Transverse colon (tissue), 4 donors: ENCODE measurements at places on chromosomes 3 and 15.

GRCh38 chr3:55826097-55826496 is 339.0 kb upstream of the WNT5A start:
- no peak for DNase-seq

DNA sequence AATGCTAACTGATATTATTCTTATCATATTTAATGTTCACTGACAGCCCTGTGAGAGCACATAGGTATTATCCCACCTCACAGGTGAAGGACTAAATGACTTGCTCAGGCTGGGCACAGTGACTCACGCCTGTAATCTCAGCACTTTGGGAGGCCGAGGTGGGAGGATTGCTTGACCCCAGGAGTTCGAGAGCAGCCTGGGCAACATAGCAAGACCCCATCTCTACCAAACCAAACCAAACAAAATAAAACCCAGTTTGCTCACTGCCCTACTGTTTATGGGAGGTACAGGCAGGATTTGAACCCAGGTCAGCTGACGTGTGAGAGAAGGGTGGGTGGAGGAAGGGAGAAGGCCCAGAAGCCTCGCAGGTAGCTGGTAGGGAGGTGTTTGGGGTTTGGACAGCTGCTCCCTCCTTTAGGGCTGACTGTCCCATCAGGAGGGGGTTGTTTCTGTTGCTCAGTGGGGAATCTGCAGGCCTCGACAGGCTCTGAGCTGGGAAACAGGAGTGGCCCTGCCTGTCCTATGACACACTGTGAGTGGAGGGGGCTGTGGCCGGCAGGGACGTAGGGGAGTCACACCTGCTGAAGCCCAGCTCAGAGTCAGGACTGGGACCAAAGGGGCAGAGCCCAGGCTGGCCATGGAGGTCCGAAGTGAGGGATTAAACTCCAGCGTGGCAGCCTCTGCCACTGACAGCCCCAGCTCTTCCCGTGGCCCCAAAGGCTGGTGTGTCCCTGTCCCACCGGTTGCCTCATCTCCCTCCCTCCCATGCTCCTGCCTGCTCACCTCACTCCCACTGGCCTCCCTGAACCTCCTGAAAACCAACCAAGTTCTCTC is 25.3 kb downstream of the BHLHE40 start:
- no peak for DNase-seq

DNA sequence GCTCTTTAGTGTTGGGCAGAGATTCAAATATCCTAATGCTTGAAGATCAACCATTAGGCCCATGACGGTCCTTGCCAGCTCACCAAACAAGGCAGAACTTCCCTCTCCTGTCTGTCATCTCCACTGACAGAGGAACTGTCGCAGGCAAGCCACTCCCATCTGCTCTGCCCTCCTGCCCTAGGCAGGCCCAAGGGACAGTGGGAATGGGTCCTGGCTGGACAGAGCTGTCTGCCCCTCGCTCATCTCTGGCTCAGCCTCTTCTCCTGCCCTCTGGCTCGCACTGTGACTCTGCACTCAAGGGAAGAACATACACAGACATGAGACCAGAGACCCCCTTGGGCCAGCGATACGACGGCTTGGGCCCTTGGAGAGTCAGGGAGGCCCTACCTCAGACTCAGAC is 7.6 kb upstream of the MUSTN1 start:
- no peak for DNase-seq

- DNase-seq, result no peak
Measured at GRCh38 chr15:99716540-99717095, 16.6 kb downstream of the LYSMD4 start.

DNA sequence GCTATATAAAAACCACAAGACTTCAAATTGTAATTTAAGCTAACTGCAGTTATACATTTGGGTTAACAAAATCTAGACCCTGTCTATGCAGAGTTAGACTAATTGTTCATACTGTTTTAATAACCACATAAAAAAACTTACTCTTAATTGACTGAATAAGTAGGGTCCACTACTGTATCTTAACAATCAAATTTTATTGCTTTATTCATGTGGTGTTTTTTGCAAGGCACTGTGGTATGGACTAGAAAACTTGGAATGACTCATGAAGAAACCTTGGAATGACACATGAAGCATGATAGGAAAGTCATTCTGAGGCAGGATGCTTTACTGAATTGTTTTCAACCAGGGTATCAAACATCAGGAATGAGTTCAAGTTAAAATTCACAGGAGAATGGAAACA is 2.3 kb downstream of the SERP1 start:
- no peak for DNase-seq

- DNase-seq, result peak; percentile 18
Measured at GRCh38 chr15:50828610-50829206, 63.2 kb upstream of the SPPL2A start.

DNA sequence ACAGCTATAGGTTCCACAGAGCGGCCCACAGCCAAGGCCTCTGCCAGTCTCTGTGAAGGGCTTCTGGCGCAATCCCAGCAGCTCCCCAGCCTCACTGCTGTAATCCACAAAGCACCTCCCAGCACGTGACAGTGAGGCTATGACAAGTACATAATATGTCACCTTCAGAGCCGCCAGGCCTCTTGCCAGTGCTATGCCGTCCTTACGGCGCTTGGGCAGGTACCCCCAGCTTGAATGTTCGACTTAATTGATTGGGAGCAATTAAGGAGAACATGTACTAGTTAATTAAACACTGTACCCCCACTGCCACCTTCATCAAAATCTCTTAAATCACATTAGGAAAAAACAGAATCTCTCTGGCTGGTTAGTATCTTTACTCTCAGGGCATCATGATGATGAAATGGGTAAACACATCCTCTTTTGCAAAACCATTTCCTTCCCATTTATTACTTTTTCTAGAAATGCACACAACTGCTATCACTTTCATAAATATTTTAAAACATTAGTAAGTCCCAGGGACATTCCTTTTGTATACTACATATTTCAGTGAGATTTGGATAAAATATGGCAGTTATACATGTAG is 169.9 kb downstream of the XXYLT1 start:
- DNase-seq, result peak; percentile 29

- DNase-seq, result peak; percentile 64
Measured at GRCh38 chr15:75346796-75347221, at the start of gene NEIL1. Gene NEIL1, plus strand, starts transcription at chr15:75347039. Its CDS starts 1,867 bp downstream, at chr15:75348906.

GRCh38 chr15:29821416-29822099 is 710 bp downstream of the TJP1 start:
- peak; percentile 83 for DNase-seq

GRCh38 chr15:100516643-100517512 is 11.9 kb downstream of the CERS3 start:
- no peak for DNase-seq

DNA sequence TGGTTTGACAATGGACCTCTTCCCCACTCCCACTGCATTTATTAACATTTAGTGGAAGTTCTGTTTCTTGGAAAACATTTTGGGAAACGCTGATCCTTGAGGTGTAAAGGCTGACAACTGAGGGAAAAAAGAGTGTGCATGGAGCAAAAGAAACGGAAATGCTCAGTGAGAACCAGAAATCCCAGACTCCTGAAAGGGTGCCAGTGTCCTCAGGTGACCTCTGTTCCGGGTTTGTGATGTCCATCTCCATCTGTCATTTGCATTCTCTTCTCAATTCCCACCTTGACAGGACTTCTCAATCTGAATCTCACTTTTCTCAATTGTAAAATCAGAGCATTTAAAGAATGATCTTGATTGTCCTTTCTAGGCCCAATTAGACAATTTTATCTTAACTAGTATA is 71.1 kb upstream of the FAM3D start:
- DNase-seq, result no peak

DNA sequence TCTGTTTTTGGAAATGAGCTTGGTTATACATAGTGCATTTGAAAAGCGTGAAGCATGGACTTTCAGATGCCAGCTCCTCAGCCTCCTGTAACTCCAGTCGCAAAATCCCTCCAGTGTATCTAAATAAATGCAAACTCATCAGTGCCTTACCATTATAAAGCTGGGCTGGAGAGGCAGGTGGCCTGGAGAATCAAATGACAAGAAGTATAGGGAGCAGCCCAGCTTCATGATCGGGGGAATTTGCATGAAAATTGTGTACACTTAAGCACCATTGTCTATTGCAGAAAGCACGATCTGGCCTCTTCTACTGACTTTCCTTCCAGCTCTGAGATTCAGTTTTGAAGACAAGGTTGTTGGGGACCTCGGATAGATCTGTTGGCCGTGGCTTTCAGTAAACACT is 71.7 kb downstream of the IGF1R start:
- DNase-seq, result no peak

GRCh38 chr3:127015282-127016042 is 32.5 kb downstream of the PLXNA1 start:
- no peak for DNase-seq

DNA sequence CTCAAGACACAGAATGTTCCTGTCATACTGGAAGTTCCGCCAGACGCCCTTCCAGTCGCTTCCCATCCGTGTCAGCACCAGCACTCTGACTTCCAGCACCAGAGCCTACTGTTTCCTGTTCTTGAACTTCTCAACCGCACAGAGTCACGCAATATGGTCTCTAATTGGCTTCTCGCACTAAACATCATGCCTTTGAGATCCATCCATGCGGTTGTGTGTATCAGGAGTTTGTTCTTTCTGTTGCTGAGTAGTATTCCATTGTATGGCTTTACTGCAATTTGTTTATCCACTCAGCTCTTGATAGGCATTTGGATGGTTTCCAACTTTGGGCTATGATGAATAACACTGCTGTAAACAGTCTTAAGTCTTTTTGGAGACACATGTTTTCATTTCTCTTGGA is 112.1 kb downstream of the LRRK1 start:
- peak; percentile 4 for DNase-seq

- DNase-seq, result no peak
Measured at GRCh38 chr15:31337352-31338031, 10.9 kb downstream of the KLF13 start.

DNA sequence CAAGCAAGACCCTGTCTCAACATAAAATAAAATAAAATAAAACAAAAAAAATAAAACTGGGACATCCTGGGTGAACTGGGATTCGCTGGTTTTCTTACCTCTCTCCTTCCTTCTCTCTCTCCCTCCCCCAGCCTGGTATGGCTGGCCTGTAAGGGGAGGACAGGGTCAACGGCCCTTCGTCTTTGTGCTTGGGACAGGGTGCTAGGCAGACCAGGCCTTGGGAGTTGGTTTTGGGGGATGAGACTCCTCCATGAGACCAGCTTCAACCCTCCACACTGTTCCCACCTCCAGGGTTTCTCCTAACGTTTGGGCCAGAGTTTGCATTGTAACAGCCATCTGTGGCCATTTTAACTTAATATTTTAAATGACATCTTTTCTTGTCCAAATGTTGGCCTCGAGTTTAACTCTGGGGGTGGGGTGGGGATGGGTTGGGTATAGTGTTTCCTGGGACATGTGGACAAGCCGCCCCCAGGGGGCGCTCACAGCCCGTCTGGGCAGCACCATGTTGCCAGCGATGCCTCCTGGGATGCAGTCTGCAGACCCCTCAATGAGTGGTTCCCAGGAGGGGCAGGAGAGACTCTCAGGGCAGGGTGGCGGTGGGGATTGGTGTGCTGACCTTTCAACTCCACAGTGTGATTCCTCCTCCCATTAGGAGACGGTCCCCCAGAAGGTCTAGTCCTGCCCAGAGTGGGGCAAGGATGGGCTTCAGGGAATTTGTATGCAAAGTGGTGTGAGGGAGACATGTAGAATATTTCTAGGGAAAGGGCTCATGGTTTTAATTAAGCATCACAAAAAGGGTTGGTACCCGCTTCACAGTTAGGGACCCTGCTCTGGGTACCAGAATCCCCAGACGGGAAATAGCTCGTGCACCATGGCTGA is 37.7 kb upstream of the LCTL start:
- DNase-seq, result peak; percentile 67

DNA sequence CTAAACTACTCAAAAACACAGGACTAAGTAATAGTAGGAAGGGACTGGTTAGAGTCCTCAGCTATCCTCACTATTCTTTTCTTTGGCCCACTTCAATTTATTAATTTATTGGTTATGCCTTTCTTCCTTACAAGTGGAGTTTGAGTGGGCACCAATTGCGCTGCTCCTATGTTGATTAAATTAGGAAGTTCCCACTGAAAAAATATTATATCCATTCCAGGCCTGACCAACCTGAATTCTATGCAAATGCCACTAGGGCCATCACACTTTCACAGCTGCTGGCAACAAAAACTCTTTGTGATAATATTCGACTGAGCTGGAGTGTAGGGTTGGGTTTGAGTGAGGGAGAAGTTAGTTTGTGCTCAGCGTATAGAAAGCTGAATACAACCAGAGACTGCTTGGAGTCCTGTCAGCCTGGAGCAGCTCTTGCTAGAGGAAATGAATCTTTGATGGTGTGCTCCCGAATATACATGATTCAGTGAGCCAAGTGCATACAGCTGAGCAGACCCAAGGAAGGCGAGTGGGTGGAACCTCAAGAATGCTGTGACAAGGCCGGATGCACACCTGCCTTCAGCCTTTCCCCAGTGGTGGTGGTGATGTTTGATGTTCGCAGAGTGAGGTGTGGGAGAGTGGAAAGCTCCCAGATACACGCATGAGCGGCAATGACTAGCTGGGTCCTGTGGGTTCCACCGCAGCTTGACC is 1.5 kb downstream of the ARHGEF3 start:
- peak; percentile 45 for DNase-seq

DNA sequence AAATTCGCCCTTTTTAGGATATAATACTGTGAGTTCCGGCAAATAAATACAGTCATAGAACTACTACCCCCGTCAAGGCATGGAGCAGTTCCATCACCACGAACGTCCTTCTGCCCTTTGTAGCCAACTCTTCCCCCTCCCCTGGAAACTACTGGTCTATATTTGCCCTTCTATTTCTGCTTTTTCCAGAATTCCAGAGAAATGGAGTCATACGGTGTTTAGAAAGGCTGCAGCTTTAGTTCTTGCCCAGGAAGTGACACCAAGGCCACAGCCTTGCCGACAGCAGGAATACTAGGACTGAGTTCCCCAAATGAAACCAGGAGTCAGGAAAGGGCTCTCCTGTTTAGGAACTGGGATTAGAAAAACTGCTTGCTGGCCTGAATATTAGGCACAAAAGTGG is 291.2 kb downstream of the FAM43A start:
- no peak for DNase-seq

GRCh38 chr15:26970712-26971210 is at the start of gene GABRG3:
Gene GABRG3, plus strand, starts transcription at chr15:26971181.
- DNase-seq, result no peak

- DNase-seq, result no peak
Measured at GRCh38 chr15:91522605-91523332, 330.7 kb upstream of the SLCO3A1 start.

GRCh38 chr3:185279587-185280138 is 25.8 kb upstream of the EHHADH start:
- DNase-seq, result no peak

DNA sequence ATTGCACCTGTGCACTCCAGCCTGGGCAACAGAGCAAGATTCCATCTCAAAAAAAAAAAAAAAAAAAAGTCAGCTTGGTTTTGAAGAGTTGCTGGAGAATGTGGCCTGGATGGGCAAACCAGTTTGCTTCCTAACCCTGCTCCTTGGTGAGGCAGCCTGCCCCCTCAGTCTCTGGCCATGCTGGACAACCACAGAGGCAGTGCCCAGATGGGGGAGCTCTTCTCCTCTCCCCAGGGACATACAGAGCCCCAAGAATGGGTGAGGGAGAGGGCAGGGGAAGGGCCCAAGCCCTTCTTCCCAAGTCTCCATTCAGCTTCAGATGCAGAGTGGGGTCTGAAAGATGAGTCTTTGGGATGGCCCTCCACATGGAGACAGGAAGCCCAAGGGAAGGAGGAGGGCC is 27.9 kb downstream of the CD276 start:
- no peak for DNase-seq

- DNase-seq, result no peak
Measured at GRCh38 chr3:42601896-42602581, 1.6 kb downstream of the NKTR start.

- DNase-seq, result peak; percentile 64
Measured at GRCh38 chr15:100721758-100722550, 119.6 kb downstream of the ASB7 start.

GRCh38 chr15:28252831-28253230 is 69.1 kb downstream of the HERC2 start:
- no peak for DNase-seq

GRCh38 chr3:14239940-14240339 is 61.3 kb downstream of the LSM3 start:
- DNase-seq, result no peak
